ENCODE measurements at places on chromosomes 3 and 15.

- DNase-seq: no peak
These were observed 32.6 kb downstream of the SEMA7A start for GRCh38 chr15:74400915-74401757.

DNA sequence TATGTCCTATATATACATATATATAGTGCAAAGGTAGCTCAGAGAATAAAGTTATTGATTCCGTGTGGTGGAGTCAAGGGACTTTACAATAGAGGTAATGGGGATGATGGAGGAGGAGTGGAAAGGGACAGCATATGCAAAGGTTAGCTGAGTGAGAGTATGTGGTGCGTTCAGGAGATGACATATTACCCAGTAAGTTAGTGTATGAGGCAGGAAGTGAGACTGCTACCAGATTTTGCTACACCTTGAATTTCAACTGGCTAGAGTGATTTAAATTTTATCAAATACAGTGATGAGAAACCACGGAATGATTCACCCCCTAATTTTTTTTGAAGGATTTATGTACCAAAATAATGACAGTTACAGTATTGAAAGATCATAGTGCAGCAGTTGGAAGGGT lies 2.8 kb downstream of the ACTL6A start:
- DNase-seq: no peak

DNA sequence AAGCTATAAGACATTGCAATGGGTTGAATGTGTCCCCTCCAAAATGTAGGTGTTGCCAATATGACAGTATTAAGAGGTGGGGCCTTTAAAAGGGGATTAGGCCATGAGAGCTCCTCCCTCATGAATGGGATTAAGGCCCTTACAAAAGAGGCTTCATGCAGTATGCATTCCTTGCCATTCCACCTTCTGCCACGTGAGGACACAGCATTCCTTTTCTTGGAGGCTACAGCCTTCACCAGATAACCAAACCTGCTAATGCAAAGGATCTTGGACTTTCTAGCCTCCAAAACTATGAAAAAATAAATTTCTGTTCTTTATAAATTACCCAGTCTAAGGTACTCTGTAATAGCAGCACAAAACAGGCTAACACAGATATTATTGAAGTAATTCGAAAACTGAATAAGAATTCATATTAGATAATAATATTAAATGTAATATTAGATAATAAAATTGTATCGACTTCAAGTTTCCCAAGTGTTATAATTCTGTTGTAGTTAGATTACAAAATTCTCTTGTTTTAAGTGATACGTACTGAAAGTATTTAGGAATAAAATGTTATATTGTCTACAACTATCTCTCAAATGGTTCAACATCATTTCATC lies 29.4 kb upstream of the ATP8B4 start:
- no peak for DNase-seq

DNA sequence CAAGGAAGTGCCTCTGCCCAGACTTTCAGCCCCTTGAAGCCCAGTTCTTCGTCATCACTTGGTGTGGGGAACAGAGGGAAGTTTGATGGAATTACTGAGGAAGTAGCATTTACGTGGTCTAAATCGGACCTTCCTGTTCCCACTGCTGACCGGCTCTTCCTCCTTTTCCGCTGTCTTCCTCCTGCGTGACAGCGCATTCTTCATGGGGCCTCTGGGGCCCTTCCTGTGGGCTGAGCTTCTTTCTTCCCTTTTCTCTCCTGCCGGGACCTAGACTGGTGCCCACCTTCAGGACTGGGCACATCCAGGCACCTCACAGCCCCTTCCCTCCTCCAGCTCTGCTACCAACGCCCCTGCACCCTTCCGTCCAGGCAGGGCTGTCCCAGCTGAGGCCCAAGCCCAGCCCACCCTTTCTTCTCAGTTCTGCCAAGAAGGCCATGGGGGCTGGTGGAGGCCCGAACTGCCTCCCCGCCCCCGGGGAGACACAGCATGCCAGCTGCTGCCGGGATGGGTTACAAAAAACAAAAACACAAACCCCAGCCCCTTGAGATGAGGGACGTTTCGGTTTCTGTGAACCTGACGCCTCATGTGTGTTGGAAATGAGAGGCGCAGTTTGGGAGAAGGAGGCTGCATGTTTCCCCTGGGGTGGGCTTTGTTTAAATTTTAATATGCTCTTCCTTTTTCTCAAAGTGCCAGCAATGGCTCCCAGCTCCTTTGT lies 19.1 kb downstream of the ZNF710 start:
- DNase-seq: no peak

GRCh38 chr3:123571973-123572365 lies 12.9 kb downstream of the HACD2 start:
- DNase-seq: no peak

GRCh38 chr15:23416349-23417276 lies 30.4 kb downstream of the GOLGA6L2 start:
- no peak for DNase-seq

- DNase-seq: no peak
These were observed 174.5 kb upstream of the LRIG1 start for GRCh38 chr3:66675366-66675765.

GRCh38 chr3:94167346-94167745 lies 104.5 kb downstream of the NSUN3 start:
- no peak for DNase-seq

DNA sequence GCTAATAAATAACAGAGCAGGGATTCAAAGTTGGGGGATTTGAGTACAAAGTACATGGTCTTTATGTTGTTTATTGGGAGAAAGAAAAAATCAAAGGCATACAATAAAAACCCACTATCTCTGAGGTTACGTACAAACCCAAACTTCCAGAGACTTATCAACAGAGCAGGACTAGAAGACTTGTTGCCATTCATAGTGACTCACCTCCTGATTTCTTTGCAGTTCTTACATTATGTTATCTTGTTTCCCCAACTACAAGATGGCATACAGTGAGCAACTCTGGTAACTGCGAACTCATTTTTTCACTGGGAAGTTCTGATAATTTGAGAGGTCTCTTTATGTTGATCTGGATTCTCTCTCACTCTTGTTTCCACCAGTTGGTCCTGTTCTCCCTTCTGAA lies 80.6 kb upstream of the ETV5 start:
- DNase-seq: no peak

GRCh38 chr15:62094388-62094787 lies 27.6 kb downstream of the C2CD4A start:
- no peak for DNase-seq

DNA sequence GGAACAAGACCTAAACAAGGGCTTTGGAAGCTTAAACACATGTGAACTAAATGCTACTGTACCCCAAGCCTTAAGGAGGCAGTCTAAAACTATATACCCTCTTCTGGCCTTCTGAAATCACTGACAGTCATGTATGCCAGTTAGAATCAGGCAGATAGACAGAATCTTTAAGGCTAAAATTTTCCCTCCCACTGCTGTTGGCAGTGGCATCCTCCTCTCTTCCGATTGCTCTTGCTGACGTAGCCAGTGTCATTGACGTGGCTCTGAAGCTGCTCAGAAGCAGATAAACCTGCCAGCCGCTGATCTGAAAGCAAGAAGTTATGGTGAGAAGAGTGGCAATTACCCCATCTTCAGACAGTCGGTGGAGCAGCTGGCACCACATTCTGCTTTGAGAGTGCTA lies 3.3 kb downstream of the RYR3 start:
- no peak for DNase-seq

DNA sequence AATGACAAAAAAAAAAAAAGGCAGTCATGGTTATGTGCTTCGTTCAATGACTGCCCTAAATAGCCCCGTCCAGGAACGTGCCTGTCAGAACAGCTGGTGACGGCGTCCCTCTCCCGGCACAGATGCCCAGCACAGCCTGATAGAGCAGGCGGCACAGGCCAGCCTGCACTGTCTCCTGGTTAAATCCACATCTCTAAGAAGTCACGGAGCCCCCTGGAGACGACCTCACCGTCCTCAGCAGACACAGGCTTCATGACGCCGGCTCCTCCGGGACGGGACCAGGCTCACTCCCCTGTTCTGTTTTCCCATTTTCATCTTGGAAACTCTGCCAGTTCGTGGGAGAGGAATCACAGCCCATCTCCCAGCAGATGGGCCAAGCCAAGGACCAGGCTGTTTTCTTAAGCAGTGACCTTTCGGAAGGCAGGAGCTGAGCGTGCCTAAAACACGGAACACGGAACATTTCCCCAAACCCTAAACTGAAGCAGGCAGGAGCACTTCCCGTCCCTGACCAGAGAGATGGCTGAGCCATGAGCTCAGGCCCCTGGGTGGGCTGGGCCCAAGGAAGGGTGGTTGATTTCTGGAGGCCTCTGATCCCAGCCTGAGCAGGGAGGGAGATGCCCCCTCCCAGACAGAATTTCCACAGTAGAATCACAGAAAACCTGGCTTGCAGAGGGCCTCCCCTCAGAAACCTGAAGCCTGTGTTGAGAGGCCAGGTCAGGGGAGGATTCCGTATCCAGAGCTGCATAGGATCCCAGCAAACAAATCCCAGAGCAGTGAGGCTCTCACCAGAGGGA lies 35.9 kb downstream of the ADCY5 start:
- DNase-seq: no peak

- no peak for DNase-seq
These were observed 18.5 kb downstream of the CNOT10 start for GRCh38 chr3:32703491-32703972.

- DNase-seq: no peak
These were observed 8.9 kb upstream of the NSMCE3 start for GRCh38 chr15:29278436-29279105.

DNA sequence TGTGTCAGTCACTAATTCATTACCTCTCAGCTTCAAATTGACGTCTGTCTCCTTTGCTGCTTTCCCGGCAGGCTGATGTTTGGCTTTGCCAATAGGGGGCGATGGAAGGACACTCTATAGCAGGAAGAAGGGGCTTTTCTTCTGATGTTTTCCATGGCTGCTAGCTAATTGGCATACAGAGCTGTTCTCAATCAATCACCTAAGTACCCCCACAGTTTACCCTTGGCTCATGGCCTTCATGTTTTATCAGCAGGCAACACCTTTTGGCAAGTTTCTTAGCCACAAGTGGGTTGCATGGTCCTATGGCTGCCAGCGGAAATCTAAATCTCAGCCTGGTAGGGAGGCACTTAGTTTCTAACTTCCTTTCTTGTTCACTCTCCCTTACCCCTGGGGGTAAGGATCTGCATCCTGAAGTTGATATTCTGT lies 45.0 kb downstream of the ESYT3 start:
- peak; percentile 33 for DNase-seq

GRCh38 chr3:41508063-41508696 lies 308.9 kb downstream of the CTNNB1 start:
- DNase-seq: no peak

DNA sequence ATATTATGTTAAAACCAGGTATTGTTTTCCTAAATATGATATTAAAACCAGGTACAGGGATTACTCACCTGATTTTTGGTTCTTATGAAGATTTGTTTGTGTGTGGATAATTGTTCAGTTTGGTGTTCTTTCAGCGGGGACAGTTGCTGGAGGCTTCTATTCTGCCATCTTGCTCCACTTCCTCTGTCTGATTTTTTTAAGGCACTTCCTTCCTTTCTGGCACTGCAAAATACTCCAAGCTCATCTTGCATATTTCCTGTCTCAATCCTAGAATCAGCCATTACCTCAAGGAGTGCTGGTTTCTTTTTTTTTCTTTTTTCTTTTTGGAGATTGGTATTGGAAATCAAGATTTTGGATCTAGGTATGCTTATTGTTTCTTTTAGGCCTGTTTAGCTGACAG lies 229.9 kb downstream of the SV2B start:
- DNase-seq: no peak

- no peak for DNase-seq
These were observed 7.4 kb downstream of the KLF15 start for GRCh38 chr3:126349611-126350501.

DNA sequence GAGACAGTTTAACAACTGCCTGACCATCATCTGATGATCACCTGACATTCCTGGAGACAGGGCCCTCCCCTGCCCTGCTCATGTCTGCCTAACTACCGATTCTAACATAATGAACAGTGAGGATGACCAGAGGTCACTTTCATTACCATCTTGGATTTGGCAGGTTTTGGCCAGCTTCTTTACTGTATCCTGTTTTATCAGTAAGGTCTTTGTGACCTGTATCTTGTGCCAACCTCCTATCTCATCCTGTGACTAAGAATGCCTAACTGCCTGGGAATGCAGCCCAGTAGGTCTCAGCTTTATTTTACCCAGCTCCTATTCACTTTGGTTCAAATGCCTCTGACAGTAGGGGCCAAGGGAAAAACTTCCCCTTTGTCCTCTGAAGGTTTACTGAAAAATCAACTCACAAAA lies 40.2 kb downstream of the METTL6 start:
- no peak for DNase-seq

GRCh38 chr3:36303286-36303685 lies 77.0 kb upstream of the STAC start:
- DNase-seq: no peak

DNA sequence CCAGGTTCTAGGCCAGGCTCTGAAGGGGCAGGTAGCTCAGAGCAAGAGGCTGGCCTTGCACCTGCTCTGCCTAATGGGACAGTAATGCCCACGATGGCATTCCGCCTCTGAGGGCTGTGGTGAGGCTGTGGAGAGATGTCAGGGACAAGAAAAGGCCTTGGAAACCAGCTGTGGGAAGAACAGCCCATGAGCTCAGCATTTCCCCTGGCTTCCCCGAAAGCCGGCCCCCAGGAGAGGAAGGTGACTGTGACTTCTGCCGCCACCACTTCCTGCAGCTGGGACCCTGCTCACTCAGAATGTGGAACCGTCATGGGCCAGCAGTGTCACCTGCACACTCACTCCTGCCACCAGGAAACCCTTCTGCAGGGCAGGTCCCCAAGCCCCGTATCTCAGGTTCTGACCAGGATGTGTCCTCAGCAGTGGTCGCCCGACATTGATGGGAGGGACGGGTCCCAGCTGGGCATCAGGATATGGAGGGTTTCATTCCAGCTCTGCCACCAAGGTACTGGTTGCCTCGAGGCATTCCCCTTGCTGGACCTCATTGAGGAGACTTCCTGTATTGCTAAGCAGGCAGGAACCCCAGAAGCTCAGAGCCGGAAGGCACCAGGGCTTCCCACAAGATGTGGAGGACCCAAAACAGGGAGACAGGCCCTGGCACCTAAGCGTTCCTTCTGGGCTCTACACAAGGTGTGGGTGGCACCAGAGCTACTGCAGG lies 30.7 kb downstream of the SEMA7A start:
- DNase-seq: no peak

DNA sequence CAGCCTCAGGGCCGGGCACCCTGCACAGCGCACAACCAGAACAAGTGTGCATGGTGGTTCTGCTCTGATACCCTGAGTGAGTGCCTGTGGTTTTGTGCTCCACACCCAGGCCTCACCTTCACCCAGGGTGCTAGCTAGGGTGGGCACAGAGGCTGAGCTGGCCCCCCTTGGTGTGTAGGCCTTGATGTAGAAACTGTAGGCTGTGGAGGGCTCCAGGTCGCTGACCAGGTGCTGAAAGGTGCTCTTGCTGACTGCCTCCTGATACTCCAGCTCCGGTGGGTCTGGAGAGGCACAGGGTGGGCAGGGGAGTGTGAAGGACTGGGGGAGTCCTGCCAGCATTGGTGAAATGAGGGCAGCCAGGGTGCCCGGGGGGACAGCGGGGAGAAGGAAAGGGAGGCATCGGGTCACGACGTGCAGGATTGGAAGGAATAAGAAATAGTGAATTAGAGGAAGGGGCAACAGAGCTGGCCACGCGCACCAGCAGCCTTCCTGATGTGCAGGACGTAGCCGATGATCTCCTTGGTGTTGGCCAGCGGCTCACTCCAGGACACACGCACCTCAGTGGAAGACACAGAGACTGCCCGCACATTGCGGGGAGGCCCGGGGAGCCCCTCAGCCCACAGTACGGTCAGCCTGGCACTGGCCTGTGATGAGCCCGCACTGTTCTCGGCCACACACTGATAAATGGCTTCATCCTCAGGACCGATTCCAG lies 26.6 kb downstream of the RNU5B-1 start:
- no peak for DNase-seq

Data from NCI-H1436 (cell line).